Right renal pelvis (tissue), 4 donors: ENCODE measurements at places on chromosomes 16 and 17.

GRCh38 chr16:57740423-57741071, 5.0 kb downstream of the KATNB1 start:
- DNase-seq, result no peak

DNA sequence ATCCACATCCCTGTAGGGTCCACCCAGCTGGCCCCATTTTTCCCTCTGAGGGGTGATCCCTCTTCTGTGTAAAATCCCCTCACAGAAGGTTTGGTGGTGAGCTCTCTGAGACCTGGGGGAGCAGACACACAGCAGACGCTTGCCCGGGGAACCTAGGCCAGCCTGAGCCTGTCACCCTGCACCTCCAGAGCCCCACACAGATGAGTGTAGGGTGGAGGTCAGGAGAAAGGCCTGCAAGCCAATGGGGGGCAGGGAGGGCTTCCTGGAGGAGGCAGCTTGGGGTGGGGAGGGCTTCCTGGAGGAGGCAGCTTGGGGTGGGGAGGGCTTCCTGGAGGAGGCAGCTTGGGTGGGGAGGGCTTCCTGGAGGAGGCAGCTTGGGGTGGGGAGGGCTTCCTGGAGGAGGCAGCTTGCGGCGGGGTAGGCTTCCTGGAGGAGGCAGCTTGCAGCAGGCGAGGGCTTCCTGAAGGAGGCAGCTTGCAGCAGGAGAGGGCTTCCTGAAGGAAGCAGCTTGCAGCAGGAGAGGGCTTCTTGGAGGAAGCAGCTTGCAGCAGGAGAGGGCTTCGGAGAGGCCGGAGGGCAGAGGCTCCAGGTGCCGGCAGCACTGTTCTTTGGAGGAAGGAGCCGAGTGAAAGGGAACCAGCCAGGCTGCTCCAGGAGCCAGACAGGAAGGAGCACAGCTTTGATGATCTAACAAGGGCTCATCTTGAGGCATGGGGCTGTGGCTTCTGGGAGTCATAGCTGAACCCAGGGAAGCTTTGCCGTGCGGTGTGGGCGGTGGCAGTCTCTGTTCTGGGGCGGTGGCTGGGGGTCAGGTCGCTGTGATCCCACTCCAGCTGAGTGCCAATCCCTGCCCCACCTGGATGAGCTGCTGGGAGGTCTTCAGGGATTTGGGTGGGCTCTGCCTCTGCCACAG, 83.7 kb upstream of the ZNF469 start:
- DNase-seq, result no peak

DNA sequence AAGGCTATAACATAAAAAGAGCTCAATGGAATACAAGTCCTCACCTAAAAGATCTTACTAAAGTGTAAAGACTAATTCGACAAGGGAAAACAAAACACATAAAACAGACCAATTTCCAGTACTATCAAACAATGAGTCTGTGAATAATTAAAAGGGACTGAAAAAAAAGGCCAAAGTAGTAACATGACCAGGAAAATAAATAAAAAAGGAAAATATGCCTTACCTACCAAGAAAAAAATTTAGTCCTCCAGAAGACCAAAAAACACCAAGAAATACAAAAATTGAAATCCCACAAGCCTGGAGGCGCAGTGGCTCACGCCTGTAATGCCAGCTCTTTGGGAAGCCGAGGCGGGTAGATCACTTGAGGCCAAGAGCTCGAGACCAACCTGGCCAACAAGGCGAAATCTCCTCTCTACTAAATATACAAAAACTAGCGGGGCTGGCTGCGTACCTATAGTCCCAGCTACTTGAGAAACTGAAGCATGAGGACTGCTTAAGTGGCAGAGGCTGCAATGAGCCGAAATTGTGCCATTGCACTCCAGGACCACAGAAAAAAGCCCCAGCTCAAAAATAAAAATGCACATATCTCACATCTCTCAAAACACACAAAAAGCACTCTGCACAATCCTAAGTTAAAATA, 60.8 kb downstream of the TEX14 start:
- no peak for DNase-seq

- no peak for DNase-seq
Measured at GRCh38 chr16:27179500-27180072, 23.7 kb upstream of the KDM8 start.

DNA sequence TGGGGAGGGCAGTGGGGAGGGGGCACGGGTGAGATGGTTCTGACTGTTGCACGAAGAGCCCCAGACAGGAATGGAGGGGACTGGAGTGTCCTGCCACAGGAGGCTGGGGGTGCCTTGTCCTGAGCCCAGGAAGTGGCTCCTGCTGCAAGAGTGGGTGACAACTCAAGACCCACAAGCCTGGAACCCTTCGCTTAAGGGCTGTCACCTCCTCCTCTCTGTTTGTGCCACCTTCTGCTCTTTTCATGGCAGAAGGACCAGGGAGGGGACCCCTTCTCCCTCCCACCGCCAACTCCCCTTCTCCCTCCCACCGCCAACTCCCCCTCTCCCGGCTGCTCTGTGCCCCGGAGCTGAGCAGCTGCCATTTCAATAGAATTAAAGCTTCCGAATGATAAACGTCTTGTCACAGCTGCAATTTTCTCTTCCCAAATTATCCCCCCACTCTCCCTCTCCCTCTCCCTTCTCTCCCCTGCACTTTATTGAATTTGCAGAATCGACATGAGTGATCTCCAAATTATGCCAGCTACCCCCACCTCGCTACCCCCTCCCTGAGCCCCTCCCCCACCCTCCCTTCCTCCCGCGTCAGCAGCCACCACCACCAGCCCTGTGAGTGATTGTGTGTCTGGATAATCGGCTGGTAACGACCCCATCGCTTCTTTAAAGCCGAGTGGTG, 13.7 kb downstream of the GJD3 start:
- DNase-seq, result no peak

GRCh38 chr17:57869617-57870282, 19.9 kb upstream of the MRPS23 start:
- no peak for DNase-seq

DNA sequence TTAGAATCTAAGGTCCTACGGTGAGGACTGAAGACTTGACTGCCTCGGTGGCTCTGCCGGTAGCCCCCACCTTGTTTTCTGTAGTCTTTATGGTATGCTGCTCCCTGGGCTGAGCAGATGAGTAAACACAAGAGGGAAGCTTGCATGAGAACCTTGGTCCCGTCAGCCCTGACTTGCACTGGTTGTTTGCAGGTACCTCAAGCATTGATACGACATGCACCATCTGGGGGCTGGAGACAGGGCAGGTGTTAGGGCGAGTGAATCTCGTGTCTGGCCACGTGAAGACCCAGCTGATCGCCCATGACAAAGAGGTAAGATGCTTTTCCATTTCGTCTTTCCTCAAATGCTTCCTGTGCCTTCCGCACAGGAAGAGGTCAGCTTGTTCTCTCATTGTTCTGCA, 21.1 kb upstream of the TACO1 start:
- no peak for DNase-seq

DNA sequence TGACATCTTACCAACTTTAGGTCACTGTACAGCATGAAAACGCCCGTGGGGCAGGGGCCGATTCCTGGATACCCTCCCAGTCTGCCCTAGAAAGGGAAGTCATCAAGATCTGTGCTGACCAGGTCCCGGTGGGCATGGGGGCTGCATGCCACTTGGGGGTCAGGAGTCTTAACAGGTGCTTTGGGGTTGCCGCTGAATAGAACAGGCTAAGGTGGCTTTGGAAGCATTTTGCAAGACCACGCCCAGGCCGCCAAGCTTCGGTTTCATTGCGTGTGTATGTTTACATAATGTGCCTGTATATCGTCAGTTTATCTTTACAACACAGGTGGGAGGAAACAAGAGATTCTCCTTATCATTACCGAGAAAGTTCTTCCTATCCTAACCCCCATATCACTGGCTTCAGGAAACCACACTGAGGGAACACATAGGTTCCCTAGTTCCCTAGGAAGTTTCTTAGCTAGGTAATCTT, 13.3 kb upstream of the USP36 start:
- no peak for DNase-seq

DNA sequence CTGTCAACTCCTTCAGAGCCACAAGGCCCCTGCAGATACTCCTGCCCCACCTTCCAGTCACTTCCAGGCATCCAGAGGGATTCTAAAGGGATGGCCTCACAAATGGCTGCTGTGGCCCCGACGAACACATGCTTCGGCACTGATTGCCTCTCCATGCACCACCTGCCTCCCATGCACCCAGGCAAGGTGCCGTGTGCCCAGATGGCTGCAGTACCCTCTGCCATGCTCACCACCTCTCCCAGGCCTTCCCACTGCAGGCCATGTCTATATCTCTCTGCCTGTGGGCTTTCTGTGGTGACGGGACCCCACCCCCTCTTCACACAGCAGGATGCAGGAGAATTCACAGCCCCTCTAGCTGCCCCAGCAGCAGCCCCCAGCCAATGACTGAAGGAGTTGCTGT, 27.9 kb upstream of the LYRM9 start:
- DNase-seq, result no peak

- no peak for DNase-seq
Measured at GRCh38 chr16:83171396-83171795, 544.6 kb downstream of the CDH13 start.

DNA sequence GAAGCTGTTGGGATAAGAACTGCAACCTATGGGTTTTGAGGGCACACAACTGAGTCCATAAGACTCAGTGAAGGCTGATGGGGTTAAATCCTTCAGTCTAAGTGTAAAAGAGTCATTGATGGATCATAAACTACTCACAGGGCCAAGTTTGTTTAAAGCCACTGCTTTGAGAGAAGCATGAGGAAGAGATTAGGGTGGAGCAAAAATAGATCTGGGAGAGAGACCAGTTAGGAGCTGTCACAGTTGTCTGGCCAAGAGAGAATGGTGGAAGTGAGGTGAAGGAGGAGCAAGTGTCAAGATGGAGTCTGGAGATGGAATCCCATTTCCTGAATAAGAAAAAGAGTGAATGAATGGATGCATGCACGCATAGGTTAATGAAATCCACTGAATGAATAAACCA, 379.1 kb upstream of the CDH11 start:
- no peak for DNase-seq

DNA sequence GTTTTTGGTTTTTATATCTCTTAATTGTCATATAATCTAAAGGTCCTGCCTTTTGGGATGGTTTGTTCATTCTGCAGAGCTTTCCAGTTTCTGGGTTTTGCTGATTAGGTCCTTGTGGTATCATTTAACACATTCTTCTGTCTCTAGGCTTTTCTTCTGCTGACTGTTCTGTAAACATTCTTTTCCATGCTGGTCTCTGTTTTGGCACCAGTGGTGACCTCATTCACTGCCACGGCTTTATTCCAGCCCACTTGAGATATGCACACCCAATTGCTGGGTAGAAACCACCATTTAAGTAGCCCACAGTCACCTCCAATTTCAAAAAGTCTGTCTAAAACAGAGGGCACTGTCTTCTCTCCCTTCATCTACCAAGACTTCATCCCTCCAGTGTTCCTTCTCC, 31.1 kb upstream of the COX10 start:
- no peak for DNase-seq

- DNase-seq, result no peak
Measured at GRCh38 chr17:72011561-72011960, 109.3 kb upstream of the SOX9 start.

GRCh38 chr17:66518108-66518507, 215.7 kb downstream of the PRKCA start:
- DNase-seq, result no peak

DNA sequence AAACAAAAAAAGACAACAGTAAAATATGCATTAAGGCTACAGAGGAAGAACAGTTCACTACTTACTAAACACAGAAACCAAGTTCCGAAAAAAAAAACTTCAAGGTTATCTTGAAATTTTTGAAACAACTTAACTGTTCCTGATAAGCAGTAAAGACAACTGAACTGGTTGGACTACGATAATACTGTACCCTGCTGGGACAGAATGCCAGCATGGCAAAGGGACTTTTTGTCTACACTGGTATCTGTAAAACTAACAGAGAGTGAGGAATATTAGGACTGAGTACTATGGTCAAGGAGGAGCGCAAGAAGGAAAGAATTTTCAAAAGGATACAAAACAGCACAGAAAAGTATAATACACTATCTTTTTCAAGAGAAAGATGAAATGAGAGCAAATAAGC, 19.8 kb downstream of the SETD6 start:
- no peak for DNase-seq

- no peak for DNase-seq
Measured at GRCh38 chr16:5042574-5043171, 8.9 kb upstream of the NAGPA start.

DNA sequence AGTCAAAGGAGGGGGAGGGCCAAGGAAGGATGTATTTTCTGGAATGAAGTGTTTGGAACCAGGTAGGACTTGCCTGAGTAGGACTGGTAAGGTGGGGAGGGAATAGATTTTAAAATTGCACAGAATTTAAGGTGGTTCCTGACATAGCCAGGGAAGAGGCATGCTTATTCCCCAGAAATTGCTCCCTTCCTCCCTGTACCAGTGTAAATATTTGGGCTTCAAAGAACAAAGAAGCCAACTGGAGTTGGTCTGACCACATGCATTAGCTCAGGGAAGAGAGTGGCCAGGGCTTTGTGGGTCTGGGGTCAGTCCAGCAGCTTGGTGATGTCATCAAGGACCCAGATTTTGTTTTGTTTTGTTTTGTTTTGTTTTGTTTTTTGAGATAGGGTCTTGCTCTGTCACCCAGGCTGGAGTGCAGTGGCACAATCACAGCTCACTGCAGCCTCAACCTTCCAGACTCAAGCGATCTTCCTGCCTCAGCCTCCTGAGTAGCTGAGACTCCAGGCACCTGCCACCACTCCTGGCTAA, 9.3 kb upstream of the MRTFB start:
- DNase-seq, result no peak

DNA sequence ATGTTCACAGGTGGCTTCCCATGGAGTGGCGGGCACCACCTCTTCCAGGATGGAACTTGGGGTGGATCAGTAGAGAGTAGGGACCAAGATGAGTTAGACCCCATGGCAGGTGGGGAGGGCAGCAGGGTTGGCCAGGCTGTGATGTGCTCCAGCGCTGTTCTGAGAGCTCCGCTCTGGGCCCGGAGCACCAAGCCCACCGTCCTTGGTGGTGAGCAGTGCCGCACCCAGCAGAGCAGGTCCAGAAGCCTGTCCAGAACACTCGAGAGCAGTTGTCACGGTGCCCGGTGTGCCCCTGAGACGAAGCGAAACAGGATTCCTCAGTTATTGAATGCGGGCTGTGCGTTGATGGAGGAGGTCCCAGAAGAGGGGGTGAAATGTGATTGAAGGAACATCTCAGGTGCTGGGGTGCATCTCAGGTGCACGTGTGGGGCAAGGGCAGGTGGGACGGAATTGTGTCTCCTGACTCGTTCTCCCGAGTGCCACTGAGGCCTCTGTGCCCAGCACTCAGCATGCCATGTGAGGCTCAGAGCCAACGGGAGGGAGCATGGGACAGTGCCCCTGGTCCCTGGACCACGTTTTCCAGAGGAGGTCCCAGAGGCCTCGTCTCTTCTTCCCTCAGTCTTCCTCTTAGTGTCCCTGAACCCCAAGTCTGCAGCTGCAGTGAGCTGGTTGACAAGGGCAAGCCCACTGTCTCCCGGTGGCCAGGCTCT, 39.5 kb downstream of the COX4I1 start:
- no peak for DNase-seq
